ENCODE measurements at places on chromosomes 4 and X.

DNA sequence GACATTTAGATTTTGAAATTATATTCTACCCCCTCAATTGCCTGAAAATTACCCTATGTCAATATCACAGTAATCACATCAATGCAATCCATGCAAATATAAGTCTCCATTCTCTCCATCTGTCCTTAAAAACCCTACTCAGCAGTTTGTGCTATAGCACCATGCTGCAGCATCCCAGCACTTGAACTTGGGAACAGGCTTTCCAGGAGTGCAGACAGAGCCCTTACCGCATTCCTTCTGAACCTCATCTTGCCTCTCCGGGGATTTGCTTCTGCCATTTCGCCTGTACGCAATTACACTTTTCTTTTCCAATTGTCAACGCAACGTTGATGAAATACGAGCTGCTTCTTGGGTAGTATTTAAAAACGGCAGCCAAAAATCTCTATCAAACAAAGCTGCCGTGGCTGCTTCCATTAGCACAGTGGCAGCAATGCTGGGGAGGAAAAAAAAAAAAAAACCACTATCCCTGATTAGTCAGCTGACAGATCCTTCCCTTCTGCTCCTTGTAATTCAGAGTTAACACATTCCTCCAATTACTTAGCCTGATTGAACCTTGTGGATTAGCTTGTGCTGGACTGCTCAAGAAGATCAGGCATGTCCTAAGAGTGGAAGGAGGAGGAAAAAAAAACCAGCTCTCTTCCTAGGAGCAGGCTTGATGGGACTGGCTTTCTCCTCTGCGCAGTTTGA is 65.6 kb downstream of the MCF2 start:
- no peak for DNase-seq

DNA sequence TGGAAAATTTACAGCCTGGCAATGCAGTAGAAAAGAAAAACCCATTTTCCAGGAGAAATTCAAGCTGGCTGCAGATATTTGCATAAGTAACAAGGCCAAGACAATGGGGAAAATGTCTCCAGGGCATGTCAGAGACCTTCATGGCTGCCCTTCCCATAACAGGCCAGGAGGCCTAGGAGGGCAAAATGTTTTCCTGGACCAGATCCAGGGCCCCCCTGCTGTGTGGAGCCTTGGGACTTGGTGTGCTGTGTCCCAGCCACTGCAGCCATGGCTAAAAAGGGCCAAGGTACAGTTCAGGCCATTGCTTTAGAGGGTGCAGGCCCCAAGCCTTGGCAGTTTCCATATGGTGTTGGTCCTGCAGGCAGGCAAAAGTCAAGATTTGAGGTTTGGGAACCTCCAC is 29.8 kb downstream of the SOX3 start:
- no peak for DNase-seq

DNA sequence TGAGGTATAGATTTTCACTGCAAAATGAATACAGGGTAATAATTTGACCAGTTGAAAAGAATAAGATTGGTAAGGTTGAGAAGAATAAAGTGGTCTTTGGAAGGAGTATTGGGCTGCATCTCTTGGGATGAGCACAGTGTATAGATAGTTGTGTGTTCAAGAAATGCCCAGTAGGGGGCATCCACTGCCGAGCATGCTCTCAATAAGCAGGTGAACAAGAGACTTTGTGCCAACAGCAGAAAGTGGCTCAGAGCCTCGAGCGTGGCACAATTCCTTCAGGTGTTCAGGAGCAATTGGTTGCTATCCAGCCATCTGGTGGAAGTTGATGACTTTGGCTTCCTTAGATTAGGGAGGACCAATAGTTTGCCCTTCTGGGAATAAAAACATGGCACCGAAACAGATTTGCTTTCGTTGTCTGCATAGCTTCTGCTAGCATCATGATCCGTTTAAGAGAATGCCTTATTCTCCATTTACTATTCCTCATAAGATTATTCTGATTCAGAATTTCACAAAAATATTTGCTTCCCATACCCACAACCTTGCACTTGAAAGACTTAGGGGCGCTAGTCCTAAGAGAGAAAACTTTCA is 258.1 kb upstream of the NEIL3 start:
- no peak for DNase-seq

DNA sequence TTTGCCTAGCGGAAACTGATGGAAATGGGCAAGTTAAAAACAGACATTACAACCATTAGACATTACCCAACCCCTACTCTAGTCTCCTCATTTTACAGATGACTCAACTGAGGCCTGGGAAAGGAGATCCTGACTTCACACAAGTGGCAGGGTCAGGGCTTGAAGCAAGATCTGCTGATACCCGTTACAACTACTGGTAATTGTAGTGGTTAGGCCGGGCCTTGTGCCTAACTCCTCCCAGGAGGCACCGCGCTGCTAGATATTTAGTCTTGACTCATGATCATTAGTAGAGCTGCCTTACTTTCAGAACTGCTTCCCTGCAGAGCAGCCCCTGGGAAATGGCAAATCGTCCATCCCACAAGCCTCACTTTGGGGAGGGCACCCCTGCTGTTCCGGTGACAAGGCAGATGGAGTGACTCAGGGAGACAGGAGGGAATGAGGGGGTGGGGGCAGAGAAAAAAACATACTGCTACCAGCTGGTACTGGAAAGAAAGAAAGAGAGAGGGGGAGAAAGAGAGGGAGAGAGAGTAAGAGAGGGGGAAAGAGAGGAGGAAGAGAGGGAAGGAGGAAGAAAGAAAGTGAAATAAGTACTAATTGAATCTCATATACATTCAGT is 12.2 kb downstream of the ARHGEF6 start:
- peak; percentile 89 for DNase-seq

- no peak for DNase-seq
These were observed 5.0 kb downstream of the MSX1 start for GRCh38 chr4:4864443-4864939.

DNA sequence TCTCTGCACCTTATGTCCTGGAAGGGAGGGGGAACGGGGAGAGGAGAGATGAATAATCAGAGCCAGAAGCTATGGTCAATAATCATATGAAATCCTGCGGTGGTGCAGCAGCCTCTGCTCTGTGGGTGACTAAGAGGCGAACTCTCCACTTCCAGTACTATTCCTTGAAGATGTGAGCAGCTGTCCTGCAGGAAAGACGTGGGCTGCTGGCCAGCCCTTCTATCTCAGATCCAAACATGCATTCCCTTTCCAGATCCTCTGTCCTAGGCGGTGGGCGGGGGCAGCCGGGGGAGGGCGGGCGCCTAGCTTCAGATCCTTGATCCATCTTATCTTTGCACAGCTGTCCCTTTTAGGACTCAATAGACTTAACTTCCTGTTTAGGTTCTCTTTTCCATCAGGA is 34.5 kb downstream of the SPINK2 start:
- DNase-seq, result peak; percentile 44

DNA sequence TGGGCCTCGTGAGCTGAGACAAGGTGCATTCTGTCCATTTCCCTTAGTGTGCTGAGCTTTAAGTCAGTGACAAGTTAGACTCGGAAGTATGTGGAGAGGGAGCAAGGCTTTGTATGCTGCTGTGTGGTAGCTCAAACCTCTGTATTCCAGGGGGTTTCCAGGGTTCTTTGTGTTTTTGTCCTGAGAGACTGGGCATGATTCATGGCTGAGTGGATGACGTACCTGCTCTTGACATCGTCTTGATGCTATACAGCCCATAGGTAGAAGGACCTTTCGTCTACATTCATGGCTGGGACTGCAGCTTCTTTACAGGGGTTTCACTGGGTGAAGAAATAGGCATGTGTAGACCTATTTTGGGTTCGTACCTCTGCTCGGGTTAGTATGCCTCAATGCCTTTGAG is 162.7 kb upstream of the WDR1 start:
- no peak for DNase-seq

GRCh38 chr4:8919651-8920288 is 48.1 kb upstream of the HMX1 start:
- no peak for DNase-seq

- no peak for DNase-seq
These were observed 29.7 kb upstream of the IL9R start for GRCh38 chrX:155967653-155968325.

DNA sequence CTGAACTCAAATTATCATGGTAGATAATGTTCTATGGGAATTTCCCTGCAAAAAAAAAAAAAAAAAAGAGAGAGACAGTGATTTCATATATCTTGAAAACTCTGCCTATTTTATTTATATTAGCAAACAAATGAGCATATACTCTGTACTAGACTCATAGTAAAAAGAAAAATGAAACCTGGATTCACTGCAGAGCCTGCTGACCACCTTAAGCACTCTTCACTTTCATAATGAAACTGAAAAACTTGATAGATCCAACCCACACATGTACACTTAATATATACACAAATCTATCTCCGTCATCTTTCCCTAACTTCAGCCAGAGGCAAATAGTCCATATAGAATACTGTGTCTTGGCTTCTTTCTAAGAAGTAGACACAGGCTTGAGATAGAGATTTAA is 226.1 kb upstream of the KCNIP4 start:
- DNase-seq, result no peak

- DNase-seq, result no peak
These were observed 173.1 kb upstream of the PITX2 start for GRCh38 chr4:110795971-110796370.

DNA sequence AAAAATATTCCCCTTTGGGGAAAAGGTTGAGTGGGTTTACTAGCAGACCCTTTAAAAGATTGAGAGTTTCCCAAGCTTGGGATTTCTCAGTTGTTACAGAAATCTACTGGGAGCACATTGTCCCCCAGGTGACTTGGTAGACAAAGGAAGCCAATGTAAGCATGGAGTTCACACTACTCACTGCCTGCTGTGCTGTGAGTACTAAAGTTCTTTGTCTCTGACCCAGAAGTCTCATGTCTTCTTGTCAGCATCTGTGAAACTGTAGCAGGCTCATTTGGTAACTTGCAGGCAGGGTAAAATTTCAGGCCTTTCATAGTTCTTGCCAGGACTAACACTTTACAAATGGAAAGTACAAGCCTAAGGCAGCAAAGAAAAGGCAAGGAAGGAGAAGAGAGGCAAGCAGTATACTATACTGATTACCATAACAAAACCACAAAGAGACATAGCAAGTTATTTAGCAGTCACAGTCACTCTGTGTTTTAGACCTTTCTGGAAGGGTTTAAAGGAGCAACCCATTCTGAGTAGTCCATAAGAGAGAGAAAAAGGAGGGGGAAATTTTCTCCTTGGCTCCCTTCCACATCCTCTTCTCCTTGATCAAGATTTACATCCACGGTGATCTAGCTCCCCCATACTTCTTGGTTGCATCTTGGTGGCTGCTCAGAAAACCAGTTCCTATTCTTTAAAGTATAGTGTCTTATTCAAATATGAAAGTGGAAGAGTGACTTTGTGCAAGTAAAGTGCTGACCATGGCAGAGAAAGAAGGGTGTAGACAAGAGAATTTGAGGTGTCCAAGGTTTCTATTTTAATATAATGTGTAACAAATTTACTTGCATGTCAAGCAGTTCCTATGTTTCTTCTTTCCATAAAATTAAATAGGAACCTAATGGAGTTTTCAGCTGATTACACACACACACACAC is 160.0 kb upstream of the PDE5A start:
- DNase-seq, result no peak

DNA sequence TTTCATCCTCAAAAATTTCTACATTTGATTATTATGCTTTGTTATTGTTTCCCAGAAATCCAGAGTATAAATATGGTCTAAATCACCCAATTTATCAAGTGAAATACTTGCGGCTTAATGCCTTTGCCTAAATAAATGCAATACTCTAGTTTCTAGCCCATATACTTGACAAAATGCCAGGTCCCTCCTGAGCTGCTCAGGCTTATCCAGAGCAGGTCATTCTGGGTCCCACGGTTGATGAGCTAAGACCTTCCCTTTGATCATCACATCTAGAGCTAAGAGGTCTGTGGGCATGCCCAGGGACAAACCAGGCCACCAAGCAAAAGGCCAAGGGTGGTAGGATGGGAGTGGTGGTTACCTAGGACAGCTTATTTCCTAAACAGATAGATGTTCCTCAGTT is 180.1 kb downstream of the SMIM20 start:
- no peak for DNase-seq

DNA sequence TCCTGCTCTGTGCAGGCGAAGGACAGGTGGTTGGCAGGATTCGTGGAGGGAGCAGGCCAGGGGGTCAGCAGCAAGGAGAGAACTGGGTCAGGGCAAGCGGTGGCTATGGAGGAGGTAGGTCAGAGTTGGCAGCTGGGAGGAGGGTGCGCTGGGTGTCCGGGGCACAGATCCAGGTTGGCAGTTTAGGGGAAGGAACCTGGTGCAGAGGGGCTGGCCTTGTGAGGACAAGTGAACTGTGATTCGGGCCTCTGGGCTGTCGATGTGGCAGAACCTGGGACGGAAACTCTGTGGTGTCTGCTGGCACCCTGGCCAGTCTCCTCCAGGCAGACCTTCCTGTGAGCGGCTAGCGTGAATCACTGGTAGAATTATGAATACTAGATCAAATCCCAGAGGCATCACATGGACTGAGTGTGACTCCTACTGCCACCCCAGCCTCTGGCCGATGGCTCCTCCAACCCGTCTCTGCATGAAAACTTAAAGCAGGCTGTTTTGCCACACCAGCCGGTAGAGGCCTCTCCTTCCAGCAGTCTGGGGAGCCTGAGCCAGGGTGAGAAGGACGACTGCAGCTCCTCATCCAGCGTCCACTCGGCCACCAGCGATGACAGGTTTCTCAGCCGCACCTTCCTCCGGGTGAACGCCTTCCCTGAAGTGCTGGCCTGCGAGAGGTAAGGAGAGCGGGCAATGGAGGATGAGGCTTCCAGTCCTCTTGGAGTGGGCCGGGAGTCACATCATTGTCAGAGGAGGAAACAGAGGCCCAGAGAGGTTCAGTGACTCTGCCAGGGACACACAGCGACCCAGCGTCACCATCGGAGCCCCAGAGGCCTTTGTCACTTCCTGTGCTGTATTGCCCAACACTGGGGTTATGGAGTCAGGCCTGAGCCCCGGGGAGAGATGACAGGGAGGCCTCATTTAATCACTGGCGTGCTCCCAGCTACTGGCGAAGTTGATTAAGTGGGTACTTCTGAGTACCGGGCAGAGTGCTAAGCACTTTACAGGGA is 20.3 kb downstream of the EVC start:
- DNase-seq, result no peak

DNA sequence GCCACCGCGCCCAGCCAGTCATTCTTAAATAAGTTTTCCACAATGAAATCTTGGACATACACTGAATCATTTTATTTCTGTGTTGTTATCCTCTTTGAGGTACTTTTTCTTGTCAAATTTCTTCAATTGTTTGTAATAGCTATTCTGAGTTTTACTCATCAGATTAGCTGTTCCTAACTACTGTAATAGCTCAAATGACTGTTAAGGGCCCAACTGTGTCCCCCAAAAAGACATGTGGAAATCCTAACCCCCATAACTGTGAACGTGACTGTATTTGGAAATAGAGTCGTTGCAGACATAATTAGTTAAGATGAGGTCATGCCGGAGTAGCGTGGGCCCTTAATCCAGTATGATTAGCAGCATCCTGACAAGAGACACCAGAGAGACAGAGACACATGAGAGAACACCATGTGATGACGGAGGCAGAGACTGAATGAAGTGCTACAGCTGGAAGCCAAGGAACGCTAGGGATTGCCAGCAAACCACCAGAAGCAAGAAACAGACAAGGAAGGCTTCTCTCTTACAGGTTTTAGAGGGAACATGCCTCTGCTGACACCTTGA is 22.9 kb downstream of the ACOT9 start:
- no peak for DNase-seq
